ENCODE measurements at places on chromosomes 16 and 17. TPM values are rescaled to one million over a fixed set of nuclear protein-coding genes. Genes with fewer than 3 reads are reported as not detected.

MYH2 gene
- not detected for total RNA-seq

TK2 gene
- 16.6 TPM for total RNA-seq

KRTAP4-1 gene
- total RNA-seq: not detected

FGF11 gene
- 1.0 TPM for total RNA-seq

TEX14 gene
- total RNA-seq: 0.21 TPM

CBX4 gene
- 39.9 TPM for total RNA-seq

CD300A gene
- total RNA-seq: not detected

CRHR1 gene
- total RNA-seq: 0.75 TPM

C16orf87 gene
- 7.7 TPM for total RNA-seq

RCVRN gene
- total RNA-seq: not detected

IGSF6 gene
- not detected for total RNA-seq
